Gastroesophageal sphincter (tissue), 4 donors: ENCODE measurements at places on chromosomes 2 and 18.

DNA sequence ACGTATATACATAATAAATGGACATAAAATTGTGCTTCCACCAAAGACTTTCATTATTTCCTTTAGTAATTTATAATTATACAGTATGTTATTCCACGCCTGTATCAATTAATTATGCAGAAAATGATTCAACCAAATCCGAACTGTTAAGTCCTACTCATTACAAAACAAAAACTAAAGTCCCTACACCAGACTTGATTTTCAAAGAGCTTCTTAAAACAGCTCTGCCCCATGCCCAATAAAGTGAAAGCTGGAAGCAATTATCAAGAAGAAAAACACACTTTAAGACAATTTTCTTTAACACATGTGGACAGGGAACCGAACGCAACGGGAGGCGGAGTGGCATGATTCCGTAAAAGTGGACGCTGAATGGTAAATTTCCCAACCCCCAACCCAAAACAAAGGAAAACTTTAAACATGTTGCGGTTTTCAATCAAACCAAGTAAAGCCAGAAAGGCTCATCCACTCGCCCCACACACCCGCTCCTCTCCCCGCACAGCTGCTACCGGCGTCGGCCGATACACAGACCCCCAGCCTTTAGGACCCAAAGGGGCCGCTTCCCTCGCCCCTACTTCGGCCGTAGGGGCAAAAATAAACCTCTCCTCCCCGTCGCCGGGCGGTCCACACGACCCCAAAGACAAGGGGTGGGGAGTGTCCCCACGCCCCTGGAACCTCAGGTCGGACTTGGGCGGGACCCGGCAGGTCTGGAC, 705 bp downstream of the YES1 start:
- H3K4me3 ChIP-seq = peak overlapping the region; percentile 67
- no peak for ATAC-seq
- H3K27ac ChIP-seq = peak overlapping the region; percentile 98
- no peaks in the 10 kb centered on the region for H3K27me3 ChIP-seq

GRCh38 chr2:216371721-216372702, at the start of gene MARCHF4:
Gene MARCHF4, minus strand, starts transcription at chr2:216372483. Its CDS starts 2,223 bp downstream, at chr2:216370260.
- peak; percentile 85 for ATAC-seq
- H3K4me3 ChIP-seq = no peak within 1 kb of the TSS
- H3K27ac ChIP-seq = no peak within 1 kb of the TSS
- no peaks in the 10 kb centered on the region for H3K36me3 ChIP-seq
- peaks cover 77% of the 10 kb centered on the region for H3K27me3 ChIP-seq
- peaks cover 14% of the 10 kb centered on the region for H3K4me1 ChIP-seq

GRCh38 chr2:123826729-123827271, 198.3 kb upstream of the CNTNAP5 start:
- H3K27ac ChIP-seq = no peak overlapping the region
- no peaks in the 10 kb centered on the region for H3K27me3 ChIP-seq
- H3K4me3 ChIP-seq = no peak overlapping the region
- ATAC-seq = no peak

GRCh38 chr2:216131175-216131926, 22.2 kb downstream of the XRCC5 start:
- peaks cover 12% of the 10 kb centered on the region for H3K36me3 ChIP-seq
- no peak for ATAC-seq
- H3K27me3 ChIP-seq = no peaks in the 10 kb centered on the region
- no peak overlapping the region for H3K4me3 ChIP-seq
- no peaks in the 10 kb centered on the region for H3K4me1 ChIP-seq

GRCh38 chr18:55307505-55307904, 280.5 kb downstream of the TCF4 start:
- no peak overlapping the region for H3K4me3 ChIP-seq
- H3K4me1 ChIP-seq = peaks cover 6% of the 10 kb centered on the region
- no peak for ATAC-seq
- no peak overlapping the region for H3K27ac ChIP-seq
- H3K36me3 ChIP-seq = no peaks in the 10 kb centered on the region

- no peak for ATAC-seq
- H3K27ac ChIP-seq = peak overlapping the region; percentile 3
- H3K4me1 ChIP-seq = peaks cover 18% of the 10 kb centered on the region
- peaks cover 40% of the 10 kb centered on the region for H3K27me3 ChIP-seq
These were observed 2.1 kb downstream of the MLPH start for GRCh38 chr2:237488901-237489860.
